ENCODE measurements at places on chromosomes 1 and 21. TPM values are rescaled to one million over a fixed set of nuclear protein-coding genes. Genes with fewer than 3 reads are reported as not detected.

SFN gene
- total RNA-seq = 3.8 TPM

FCER1G gene
- 101 TPM for total RNA-seq

CGN gene
- not detected for total RNA-seq

DNA sequence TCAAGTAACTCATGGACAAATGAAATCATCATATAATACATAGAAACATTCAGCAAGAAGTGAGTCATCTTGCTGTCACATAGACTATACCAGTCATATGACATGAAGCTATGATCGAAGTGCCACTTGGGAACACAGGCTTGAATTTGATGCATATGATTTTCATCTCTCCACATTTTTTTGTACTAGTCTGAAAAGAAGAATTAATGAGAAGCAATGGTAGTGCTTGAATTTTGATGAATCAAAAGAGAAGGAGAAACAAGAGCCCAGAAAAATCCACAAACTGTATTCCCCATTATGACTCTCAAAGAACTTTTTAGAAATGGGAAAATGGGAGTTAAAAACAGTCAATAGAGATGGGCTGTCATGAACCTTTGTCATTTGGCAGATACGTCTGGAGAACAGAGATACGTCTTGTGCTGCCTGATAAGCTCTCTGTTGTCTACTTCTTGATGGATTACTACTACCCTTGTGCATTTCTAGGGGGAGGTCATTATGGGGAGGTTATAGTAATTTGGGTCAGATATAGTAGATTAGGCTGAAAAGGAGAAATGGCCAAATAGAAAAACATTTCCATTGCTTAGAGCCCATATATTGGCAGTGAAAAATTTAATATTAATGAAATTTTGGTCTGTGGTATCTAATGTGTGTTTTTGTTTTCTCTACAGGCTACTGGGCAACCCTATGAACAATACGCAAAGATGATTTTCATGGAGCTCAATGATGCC, 8.0 kb upstream of the LEPR start:
- DNase-seq = no peak

- DNase-seq = no peak
These were observed 1.4 kb downstream of the ZNF670 start for GRCh38 chr1:247077213-247077612.

GRCh38 chr1:58939146-58939545, 155.3 kb upstream of the JUN start:
- DNase-seq = no peak

- DNase-seq = no peak
These were observed 44.9 kb downstream of the COL18A1 start for GRCh38 chr21:45449658-45450422.

GRCh38 chr1:219478811-219479210, 134.1 kb downstream of the ZC3H11B start:
- no peak for DNase-seq

DNA sequence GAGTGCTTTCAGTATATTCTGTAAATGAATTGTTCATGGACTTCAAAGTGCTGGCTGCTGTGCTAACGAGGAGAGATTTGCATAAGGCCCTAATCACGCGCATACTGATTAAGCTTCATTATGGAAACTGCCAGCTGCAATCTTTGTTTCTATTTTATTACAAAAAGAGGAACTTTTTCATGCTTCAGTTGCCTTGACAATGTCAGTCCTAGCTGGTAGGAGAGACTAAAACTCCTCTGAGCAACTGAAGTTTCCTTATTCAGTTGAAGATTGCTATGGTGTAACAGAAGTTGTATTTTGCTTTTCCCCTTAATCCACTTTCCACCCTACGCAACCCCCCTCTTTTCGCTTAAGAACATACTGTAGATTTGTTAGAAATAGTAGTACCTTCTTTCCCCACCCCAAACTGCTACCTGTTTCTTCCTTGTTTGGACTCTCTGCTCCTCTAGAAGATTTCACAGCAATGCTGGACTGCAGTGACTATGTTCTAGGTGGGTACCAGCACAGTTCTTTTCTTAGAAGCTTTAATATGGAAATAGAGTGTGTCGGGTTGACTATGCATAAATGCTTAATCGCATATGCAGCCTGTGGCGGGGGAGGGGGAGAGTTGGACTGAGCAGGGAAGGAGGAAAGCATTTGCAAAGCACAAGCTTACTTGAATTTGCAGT, 108.3 kb downstream of the POU2F1 start:
- no peak for DNase-seq

DNA sequence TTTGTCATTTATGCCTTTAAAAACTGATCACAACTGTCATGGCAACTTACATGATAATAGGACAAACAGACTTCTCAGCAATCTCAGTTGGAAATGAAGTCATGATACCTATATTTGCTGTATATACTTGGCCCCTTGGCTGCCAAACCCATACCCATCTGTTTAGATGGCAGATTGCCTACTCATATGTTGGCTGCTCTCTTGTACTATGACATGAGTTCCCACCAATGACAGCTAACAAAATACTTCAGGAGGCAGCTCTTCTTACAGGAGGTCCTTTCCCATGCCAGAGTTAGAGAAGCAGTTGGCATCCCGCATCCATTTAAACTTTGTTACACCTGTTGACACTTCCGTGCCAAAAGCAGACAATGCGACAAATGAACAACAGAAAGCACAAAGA, 603.1 kb upstream of the ADGRL2 start:
- DNase-seq = no peak

DNA sequence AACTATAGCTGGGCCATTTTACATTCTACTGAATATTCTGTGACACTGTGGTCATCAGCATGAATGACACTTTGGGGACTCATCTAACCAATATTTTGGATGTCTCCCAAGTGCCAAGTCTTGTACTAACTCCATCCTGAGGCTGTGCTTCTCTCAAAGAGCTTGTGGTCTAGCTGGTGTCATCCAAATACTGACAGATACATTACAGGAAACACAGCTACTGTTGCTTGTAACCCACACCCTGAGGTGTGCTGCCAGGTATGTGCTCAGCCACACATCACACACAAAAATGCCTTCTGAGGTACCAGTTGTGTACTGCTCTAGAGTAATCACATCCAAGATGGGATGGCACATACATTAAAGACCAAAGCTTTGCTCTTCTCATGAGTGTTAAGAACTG, 81.6 kb downstream of the ST6GALNAC5 start:
- DNase-seq = no peak
